CD4-positive, CD25-positive, alpha-beta regulatory T cell (primary cell): ENCODE measurements at places on chromosomes 1 and 21.

- no peak for DNase-seq
Observed at GRCh38 chr1:157162345-157162744, 24.1 kb upstream of the ETV3 start.

- no peak for DNase-seq
Observed at GRCh38 chr1:176066709-176067108, 140.4 kb downstream of the COP1 start.

DNA sequence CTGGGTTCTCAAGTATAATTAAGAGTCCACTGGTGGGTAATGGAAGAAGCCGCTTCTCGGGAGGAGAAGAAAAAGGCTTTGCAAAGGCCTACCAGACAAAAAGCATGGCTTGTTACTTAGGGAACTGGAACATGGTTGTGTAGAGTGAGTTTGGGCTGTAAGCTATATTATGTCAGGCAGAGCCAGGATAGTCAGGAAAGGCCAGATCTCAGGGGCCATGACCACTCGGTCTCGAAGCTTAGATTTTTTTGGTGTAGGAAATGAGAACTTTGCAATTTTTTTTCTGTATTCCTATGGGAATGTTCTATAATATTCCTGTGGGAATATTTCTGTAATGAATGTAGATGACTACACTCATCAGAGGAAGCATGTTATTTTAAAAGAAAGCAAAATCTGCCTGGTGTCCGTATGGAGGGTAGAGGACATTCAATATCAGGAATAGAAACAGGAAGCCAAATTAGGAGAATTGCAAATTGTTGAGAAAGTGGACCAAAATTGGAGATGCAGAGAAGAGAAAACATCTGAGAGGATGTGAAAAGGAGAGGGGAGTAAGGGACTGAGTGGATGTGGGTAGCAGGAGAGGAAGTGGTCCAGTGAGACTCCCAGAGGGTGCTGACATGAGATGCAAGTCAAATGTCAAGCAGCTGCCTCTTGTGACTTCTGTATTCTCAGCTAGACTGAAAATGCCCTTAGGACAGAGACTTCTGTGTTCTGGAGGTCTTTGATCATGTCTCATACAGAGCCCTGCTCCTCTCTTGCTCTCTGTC, 45.2 kb upstream of the HAO2 start:
- no peak for DNase-seq

DNA sequence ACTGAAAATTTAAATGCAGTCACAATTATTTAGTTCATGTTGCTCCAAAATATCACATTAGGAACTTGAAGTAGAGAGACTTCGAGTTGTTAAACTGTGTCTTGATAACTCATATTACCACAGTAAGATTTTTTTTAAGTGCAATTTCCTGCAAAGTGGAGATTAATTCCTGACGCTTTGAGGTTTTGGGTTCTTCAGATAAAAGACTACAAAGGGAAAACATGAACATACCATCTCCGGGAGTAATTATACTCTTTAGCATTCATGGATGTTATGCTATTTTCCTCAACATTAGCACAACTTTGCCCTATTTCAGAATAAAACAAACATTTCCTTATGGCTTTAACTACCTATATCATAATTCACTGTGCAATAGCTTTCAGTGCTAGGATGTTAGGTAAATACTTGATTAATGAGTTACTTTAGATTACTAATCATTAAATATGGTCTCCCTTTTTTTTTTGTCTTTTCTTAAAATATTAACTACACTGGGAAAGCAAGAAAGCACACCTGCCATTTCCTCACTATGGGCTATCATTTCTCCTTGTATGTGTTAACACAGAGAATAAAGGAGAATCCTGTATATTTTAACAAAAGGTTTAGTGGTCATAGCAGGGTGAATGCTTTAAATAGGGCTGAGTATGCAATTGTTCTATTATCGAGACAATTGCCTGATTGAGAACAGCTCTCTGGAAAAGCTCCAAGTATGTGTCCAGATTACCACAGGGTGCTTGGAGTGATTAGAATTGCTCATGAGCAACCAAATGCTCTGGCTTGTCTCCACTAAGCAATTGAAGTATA, 252.5 kb upstream of the C1orf105 start:
- DNase-seq, result no peak

DNA sequence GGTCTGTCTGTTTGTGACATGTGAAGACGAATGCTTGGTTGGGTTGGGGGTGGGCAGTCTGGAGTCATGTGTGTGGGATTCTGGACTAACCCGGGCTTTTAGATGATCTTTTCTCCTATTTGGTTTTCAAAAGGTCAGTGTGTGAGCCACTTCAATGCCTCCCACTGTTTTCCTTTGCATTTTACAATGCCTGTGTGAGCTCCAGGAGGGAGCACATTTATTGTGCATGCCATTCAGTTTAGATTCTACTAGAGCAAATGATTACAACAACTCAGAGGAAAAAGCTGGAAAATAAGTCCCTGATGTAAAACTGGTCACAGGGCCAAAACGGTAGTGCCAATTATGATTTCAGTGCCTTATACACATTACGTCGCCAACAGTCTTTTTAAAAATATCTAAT, 90.9 kb downstream of the LYPLAL1 start:
- no peak for DNase-seq

DNA sequence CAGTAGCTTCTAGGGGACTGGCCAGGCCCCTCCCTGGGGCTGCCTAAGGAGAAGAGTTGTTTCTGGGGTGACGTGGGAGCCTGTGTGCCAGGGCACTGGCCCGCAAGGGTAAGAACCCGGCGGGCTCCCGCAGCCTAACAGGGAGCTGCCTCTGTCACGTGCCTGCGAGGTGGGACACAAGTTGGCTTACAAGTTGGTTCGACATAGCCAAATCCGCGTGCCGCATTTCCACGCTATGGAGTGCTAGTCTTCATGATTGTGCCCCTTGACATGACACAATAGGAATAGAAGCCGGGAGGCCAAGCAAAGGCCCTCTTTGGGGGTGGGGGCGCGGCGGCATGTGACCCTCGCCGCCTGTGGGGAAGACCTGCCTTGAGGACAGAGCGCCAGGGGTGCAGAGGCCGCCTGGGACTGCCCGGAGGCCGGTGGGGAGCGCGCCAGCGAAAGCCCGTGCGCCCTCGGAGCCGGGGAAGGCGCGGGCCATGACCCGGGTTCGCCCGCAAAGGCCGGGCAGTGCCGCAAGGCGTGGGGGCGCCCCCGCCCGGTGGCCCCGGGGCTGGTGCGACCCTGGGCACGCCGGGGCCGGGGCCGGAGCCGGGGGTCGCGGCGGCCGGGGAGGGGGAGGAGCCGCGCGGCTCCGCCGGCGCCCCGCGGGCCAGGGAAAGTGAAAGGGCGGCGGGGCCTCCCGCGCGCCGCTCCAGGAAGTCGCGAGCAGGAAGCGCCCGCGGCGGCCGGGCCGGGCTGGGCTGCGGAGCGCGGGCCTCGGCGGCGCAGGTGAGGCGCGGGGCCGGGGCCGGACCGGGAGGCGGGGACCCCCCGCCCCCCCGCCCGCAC, at the start of gene SLC37A1:
Gene SLC37A1, plus strand, starts transcription at position 702 of the 834 bp plus-strand sequence. CDS start 4,603 bp downstream, outside the sequence.
- DNase-seq, result peak; percentile 43

GRCh38 chr1:188670837-188671236, 1806.8 kb downstream of the BRINP3 start:
- no peak for DNase-seq

DNA sequence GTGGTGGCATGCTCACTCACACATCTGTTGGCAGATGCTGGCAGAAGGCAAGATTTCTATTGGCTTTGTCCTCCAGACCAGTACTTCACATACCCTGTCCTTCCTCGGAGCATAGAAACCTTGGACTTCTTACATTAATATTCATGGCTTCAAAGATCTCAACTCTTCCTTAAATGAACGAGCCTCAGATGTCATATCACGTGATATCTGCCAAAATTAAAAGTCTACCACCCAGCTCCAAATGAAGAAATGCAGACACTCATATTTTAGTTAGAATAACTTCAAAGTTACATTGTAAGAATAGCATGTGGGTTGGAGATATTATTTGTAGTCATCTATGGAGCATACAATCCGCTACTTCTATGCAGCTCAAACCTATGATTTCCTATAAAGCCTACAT, 1994.9 kb downstream of the NCAM2 start:
- no peak for DNase-seq

GRCh38 chr1:37255868-37256267, 218.5 kb upstream of the ZC3H12A start:
- DNase-seq, result no peak

DNA sequence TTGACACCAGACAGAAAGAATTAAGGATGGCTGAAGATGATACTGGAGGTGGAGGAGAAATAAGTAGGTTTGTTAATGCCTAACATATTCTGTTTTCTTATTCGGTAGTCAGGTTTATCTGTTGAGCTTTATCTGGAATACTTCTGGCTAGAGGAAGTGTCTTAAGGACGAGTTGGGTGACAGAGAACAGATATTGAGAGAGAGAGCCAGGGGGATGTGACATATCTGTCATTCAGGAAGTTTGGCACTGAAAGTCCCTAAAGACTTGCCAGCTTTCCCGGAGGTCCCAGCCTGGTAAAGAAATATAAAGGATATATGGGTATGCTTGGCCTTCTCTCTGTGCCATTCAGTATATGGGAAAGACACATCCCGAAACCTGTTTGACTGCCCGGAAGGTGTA, 280.6 kb downstream of the ZP4 start:
- no peak for DNase-seq

GRCh38 chr1:245418077-245418476, 263.3 kb downstream of the KIF26B start:
- DNase-seq, result no peak

GRCh38 chr1:231896806-231897205, 270.2 kb downstream of the DISC1 start:
- no peak for DNase-seq
